ENCODE measurements at places on chromosomes 12 and 14.

- DNase-seq = no peak
Observed at GRCh38 chr12:107522692-107523477, 162.7 kb upstream of the PWP1 start.

GRCh38 chr14:103230021-103230420 is 104.0 kb upstream of the EIF5 start:
- no peak for DNase-seq

- DNase-seq = peak; percentile 66
Observed at GRCh38 chr14:58571769-58572472, 65.8 kb upstream of the DACT1 start.

- no peak for DNase-seq
Observed at GRCh38 chr12:45909041-45909713, 81.2 kb downstream of the SCAF11 start.

DNA sequence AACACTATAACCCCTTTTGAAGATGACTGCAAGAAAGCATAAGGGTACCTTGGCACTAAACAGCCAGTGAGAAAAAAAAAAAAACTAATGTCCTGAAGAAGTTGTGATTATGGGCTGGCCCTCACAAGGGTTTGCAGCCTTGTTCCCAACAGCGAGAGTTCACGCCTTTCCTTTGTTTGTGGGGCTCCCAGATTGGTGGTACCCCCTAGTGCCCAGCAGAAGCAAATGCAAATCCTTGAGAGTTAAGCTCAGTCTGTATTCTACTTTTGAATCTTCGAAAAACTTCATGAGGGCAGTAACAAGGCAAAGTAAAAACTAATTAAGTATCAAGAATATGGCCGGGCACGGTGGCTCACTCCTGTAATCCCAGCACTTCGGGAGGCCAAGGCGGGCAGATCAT is 238.9 kb upstream of the LMO3 start:
- no peak for DNase-seq

- DNase-seq = no peak
Observed at GRCh38 chr12:130497991-130498390, 160.3 kb downstream of the PIWIL1 start.

DNA sequence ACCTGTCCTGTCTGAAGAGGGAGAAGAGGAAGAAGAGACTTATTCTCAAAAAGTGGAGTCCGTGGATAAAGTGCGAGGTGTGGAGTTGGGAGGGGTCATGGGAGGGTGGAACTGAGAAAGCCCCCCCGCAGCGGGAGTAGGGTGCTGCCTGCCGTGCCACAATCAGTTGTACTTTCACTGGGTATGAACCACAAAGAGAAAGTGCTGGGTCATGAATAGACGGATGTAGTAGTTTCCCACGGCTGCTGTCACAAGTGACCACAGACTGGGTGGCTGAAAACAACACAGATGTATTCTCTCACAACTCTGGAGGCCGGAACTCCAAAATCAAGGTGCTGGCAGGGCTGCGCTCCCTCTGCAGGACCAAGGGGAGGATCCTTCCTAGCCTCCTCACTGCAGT is 5.5 kb downstream of the DNAH10 start:
- DNase-seq = no peak

DNA sequence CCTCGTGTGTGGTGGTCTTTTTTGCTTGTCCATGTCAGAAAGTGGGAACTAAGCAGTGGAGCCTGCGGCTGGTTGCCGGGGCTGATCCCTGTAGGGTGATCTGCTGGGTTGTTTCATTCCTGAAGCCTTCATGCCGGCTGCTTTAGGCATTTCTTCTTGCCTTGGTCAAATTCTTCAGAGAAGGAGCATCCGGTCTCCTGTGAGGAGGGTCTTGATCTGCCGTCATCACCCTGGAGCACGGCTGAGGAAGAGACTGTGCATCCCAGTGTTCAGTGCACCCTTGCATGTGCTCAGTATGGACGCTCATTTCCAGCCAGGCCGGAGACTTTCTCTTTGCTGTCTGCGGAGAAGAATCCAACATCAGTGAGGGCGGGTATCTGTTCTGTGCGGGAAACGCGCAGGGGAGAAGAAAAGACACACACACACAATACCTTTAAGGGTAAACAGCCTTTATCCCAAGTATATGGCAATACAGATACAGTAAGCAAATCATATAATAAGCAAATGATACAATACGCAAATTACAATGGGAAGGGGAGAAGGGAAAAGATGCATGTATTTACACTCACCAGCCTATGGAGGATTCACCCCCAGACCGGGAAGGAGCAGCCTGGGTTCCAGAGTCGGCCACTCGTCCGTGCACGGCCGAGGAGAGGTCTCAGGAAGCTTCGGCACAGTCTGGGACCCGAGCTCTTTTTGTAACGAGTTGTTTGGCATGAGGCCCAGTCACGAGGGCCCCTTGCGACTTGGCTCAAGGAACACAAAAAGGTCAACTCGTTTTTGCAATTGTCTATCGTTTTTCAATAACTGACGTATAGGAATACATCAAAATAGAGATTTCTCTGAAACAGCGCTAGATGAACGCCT is 1366.8 kb upstream of the TMEM132C start:
- no peak for DNase-seq

DNA sequence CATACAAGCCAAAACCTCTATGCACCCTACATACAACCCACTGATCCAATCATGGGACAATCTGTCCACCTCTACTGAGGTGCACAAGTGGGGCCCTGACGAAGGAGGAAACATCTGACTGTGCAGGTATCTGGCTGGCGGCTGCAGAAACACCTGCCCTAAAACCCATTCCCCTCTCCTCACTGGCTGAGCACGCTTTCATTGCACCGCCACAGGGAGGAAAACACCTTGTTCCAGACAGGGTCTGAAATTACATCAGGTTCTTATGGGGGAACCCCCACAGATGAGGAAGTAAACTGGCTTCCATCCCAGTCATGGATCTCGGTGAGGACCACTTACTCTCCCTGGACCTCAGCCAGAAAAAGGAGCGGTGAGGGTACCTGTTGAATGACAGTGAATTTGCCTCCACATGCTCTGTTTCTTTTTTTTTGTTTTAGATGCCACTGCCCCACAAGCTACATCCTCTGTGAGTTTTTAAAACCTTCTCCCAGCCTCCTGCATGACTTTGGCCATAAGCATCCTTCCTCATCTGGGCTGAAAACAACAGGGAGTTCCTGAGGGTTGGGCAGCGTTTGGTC is 23.8 kb upstream of the DGLUCY start:
- DNase-seq = no peak

GRCh38 chr14:20857630-20858261 is 33.4 kb upstream of the RNASE3 start:
- peak; percentile 66 for DNase-seq

DNA sequence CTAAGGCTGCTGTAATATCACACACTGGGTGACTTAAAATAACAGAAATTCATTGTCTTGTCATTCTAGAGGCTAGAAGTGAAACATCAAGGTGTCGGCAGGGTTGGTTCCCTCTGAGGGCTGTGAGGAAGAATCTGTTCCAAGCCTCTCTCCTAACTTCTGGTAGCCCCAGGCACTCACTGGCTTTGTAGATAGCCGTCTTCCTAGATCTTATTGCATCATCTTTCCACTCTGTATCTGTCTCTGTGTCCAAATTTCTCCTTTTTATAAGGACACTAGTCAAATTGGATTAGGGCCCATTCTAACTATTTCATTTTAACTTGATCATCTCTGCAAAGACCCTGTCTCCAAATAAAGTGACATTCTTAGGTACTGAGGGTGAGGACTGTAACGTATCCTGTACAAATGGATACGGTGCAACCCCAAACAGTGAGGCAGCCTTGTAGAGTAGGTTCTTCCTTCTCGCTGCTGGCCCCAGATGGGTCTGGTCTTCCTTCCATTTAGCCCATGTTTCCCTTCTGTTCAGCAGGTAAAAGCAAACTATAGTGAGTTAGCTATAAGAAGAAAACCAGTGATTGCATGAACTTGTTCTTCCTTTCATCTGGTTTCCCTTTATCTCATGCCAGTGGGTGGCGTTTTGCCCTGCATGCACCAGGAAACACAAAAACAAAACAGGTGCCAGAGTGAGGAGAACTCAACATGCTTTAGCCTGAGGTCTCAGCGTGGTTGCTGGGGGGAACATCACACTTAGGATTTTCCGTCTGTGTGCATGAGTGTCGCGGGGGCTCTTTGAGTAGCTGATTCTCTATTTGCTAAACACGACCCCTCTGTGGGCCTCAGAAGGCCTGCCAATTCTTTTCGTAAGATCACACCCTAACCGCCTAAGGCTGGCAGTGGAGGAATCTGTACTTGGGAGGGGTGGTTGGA is 19.5 kb downstream of the TTC9 start:
- DNase-seq = peak; percentile 53

DNA sequence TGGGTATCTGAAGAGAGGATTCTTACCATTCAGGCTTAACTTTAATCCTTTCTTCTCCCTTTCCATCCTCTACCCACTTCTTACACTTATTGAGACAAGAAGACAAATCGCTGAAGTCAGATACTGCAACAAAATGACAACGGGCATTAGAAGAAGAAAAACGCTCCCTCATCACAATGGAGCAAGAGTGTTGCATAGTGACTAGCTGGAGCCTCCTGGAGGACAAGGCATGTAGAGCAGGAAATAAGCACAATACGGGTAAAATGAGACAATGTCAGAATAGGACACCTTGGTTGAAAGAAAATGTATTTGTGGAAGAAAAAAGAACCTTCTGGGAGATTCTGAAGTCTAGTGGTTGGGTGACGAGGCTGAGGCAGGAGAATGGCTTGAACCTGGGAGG is 501.0 kb downstream of the RERGL start:
- no peak for DNase-seq

GRCh38 chr12:104358353-104359003 is 54.9 kb downstream of the EID3 start:
- DNase-seq = peak; percentile 56

GRCh38 chr12:51076236-51076930 is 7.0 kb downstream of the CSRNP2 start:
- no peak for DNase-seq

- DNase-seq = no peak
Observed at GRCh38 chr12:71639341-71639760, 24.3 kb downstream of the ZFC3H1 start.

- DNase-seq = no peak
Observed at GRCh38 chr14:61469781-61470180, 148.4 kb downstream of the PRKCH start.

DNA sequence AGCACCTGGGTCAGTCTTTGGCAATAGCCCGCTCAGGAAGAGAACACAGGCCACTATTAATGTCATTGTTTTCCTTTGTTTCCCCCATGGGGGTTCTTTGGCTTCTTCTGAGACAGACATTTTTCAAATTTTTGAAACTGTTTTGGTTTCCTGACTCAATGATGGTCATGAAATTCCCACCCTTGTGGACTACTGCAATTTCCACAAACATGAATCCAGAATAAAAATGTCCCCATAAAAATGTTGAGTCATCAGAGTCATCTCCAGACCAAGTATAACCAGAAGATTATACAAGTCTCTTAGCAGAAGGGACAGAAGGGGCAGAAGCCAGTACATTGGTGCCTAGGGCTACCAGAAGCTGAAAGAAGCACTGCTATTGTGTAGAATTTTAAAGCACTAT is 29.1 kb downstream of the SLCO1A2 start:
- DNase-seq = no peak

DNA sequence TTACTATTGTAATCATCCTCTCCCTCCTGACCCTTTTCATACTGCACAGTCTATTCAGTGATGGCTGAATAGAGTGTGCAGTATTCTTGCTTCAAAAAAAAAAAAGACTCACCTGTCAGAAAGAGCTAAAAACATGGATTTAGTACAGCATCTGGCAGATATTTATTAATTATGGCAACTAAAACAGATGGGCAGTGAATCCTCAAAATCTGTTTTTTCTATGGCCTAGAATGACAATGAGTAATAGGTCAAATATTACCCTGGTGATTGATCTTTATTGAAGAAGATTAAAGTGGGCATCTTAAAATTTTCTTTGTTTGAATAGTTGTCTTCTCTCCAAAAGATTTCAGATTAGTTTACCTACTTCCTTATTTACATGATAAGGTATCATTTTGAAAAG is 543.6 kb downstream of the FOXG1 start:
- DNase-seq = no peak

- DNase-seq = no peak
Observed at GRCh38 chr12:131197490-131197889, 243.8 kb downstream of the ADGRD1 start.

GRCh38 chr14:55450987-55451386 is 10.6 kb upstream of the TBPL2 start:
- DNase-seq = no peak

DNA sequence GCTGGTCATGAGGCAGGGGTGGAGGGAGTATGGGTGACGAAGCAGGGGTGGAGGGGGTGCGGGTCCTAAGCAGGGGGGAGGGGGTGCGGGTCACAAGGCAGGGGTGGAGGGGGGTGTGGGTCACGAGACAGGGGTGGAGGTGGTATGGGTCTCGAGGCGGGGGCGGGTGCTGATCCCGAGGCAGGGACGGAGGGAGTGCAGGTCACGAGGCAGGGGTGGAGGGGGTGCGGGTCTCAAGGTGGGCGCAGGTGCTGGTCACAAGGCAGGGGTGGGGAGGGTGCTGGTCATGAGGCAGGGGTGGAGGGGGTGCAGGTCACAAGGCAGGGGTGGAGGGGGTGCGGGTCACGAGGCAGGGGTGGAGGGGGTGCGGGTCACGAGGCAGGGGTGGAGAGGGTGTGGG is 56.5 kb downstream of the ITPK1 start:
- DNase-seq = no peak

DNA sequence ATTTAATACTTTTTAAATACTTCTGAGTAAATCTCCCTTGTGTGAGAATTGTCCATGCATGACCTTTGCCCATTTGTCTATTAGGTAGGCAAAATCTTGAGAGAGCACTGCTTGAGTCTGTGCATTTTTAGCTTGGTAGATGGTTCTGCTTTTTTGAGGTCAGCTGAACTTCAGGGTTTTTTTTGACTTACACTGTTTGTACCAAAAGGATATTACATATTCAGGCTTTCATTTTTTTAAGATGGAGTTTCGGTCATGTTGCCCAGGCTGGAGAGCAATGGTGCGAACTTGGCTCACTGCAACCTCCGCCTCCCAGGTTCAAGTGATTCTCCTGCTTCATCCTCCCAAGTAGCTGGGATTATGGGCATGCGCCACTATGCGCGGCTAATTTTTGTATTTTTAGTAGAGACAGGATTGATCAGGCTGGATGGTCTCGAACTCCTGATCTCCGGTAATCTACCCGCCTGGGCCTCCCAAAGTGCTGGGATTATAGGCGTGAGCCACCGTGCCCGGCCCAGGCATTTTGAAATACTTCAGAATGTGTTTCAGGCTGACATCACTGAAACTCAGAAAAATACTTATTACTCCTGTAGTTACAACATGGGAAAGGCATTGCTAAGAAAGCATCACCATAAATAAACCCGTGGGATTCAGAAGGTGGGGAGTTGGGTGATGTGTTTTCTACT is 11.1 kb downstream of the RASSF3 start:
- DNase-seq = no peak

- no peak for DNase-seq
Observed at GRCh38 chr14:34496679-34497513, 34.9 kb upstream of the SPTSSA start.

- no peak for DNase-seq
Observed at GRCh38 chr14:30938617-30939016, 64.3 kb downstream of the COCH start.

DNA sequence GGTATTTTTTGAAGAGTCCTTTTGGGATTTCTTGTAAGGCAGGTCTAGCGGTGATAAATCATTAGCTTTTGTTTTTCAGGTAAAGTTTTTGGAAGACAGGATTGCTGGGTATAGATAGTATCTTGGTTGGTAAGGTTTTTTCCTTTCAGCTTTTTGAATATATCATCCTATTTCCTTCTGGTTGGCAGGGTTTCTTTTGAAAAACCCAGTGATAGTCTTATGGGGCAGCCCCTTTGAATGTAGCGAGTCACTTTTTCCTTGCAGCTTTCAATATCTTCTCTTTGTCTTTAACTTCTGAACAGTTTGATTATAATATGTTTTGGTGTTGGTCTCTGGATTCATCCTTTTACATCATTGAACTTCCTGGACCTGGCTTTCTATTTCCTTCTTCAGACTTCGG is 20.2 kb downstream of the TMX1 start:
- DNase-seq = peak; percentile 12

All from activated naive CD4-positive, alpha-beta T cell treated with anti-CD3 and anti-CD28 coated beads, Interleukin-2, amount 50 U/mL, for 16 hours (primary cell).